ENCODE measurements at places on chromosomes 13 and 19.

DNA sequence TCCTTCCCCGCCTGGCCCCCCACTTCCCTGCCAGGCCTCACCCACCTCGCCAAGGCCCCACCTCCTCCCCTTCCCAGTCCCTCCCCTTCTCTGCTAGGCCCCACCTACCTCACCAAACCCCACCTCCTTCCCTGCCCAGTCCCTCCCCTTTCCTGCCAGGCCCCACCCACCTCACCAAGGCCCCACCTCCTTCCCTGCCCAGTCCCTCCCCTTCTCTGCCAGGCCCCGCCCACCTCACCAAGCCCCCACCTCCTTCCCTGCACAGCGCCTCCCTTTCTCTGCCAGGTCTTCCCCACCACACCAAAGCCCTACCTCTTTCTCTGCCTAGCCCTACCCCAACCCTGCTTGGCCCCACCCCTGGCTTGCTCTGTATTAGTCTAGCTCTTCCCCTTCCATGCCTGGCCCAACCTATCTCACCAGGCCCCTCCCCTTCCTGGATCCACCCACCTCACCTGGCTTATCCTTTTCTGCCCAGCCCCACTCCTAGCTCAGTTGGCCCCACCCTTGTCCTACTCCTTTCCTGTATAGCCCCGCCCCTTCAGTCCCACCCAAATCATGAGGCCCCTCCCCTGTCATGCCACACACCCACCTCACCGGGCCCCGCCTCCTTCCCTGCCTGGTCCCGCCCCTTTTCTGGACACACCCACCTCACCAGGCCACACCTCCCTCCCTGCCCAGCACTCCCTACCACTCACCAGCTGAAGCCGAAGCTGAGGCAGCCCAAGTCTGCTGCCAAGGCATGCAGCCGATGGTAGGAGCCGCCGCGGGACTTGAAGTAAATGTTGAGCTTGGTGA is 16.2 kb downstream of the CERS1 start:
- peak; percentile 84 for DNase-seq

DNA sequence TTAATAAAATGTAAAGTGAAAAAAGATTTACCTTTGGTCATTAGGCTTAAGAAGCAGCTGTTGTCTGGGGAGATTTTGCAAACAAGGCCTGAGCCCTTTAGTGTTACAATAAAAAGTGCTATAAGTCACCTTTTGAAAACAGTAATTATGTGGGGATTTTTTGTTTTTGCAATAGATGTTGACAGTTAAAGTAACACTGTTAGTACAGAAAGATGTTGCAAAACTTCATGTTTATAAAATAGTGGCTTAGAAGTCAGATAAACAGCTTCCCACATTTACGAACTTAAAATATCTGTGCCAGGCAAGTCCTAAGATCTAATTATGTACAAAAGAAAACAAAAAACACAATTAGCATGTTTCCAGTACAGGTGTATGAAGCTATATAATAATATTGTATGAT is 138.0 kb upstream of the IRS2 start:
- DNase-seq = no peak

- DNase-seq = no peak
Measured at GRCh38 chr19:55493052-55493644, 4.9 kb downstream of the SSC5D start.

DNA sequence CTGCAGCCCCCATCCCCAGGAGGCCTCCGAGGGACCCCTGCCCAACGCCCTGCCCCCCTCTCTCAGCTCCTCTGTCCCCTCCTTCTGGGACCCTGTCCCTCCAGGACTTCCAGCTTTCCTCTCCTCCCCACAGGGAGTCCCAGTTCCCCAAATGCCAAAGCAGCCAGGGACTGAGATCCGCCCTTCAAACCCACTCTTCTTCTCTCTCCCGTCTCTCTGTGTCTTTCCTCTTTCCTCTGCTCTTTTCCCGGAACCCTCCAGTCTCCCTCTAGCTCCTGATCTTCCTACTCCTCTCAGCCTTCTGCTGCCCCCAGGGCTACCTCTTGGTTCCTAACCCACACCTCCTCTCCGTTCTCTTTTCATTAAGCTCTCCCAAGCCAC is 377 bp downstream of the CA11 start:
- DNase-seq = peak; percentile 74

DNA sequence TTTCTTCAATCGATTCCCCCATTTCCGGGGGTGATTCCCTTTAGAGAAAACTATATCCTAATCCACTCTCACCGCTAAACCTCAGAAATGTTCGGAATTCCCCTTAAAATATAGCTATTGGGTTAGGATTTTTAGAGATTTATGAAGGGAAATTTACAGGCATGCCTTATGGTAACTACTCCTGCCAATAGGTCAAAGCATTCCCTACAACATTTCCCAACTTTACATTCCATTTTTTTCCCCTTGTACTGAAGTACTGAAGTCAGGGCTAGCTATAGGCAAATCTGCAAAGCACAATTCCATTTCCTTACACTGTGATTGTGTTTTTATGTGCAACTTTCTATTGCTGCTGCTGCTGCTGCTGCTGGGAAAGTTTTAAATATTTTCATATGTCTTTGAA is 2.1 kb downstream of the EDNRB start:
- no peak for DNase-seq

DNA sequence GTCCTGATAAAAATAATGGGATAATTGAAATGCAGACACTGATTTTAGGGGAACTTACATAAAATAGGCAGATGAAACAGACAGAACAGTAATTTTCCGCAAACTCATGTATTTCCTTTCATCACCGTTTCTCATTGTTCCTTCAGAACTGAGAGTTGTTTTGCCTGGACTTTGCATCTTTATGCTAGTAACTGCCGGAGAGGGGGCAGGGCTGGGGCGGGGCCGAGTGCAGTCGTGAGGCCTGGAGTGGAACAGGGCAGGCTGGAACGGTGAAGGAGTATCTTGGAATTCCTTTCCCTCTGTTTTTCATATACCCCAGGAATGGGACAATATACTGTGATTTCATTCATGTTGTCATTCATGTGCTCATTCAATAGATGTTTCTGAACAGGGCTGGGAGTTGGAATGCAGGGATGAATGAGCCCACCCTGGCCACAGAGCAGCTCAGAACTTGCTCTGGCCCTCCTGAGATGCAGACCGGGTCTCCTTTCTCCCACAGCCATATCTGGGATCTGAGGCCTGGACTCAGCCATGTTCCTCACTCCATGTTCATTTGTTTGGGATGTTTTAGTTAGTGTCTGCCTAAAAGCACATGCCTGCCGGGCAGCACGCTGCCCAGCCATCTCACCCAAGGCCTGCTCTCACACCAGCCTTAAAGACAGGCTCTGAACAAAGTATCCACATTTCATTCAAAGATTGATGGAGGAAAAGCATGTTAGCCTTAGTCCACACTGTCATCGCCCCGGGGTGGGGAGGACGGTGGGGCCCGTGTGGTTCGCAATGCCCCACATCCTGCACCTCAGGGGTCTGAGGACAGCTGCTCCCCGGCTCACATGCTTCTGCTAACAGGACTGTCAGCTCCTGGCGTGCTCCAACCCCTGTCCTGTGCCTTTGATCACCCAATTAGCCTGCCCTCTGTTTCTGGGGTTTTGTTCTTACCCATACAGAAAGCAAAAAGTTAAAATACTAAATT is 92.9 kb downstream of the SOX1 start:
- DNase-seq = no peak

DNA sequence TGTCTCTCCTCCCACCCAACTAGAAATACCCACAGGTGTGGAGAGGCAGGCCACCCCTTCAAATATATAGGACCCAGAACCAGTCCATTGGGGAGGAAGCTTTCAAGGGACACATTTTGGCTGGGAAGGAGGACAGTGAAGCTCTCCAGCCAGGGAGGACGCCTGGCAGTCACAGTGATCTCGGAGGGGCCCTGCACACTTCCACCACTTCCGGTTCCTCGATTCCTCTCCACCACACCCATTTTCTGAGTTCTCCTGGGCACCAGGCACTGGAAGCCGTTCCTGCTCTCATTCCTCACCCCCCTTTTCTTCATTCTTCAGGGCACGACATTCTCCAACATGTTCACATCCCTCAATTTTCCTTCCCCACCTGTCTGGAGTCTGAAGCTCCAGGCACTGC is 30.4 kb upstream of the CEACAM21 start:
- DNase-seq = no peak

DNA sequence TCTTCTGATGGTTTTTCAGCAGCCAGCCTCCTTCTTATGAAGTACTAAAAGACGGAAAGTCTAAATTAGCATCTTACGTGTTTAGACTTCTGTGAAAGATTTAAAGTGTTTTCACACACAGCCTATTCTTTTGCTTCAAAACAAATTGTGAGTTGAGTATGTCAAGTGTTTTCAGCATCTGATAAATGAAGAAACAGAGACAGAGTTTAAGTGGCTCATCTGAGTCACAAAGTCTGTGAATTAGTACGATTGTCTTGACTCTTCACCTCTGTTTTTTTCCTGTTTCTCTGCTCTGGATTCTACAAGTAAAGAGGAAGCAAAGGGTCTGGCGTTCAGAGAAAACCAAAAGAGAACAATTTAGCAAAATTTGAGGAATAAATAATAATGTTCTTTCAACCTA is 116.4 kb downstream of the FRY start:
- no peak for DNase-seq
